ENCODE measurements at places on chromosomes 16 and 17.
A peak's percentile ranks its signal among the peaks of the same experiment; 100 is the strongest.

DNA sequence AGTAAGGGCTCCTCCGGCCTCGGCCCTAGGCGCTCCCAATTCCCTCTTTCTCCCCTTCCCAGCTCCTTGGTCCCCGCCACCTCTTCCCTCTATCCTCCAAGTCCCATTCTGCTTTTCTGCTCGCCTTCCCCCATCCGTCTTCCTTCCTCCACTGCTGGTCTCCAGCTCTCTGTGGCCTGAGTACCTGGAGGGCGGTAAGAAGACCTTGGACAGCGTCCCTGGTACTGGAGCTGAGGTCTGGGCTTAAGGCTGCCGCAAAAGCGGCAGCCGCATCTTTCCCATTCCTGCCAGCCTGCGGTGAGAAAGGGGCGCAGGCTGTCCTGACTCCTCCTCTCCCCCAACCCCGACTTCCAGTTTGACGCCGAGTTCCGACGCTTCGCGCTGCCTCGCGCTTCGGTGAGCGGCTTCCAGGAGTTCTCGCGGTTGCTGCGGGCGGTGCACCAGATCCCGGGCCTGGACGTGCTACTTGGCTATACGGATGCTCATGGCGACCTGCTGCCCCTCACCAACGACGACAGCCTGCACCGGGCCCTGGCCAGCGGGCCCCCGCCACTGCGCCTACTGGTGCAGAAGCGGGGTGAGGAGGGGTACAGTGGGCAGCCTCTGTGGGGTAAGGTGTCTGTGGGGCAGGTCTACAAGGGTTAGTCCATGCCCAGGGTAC is 471 bp downstream of the PARD6A start:
- DNase-seq, result peak; percentile 22

- DNase-seq, result no peak
These were observed 35.4 kb downstream of the PLCD3 start for GRCh38 chr17:45096926-45097325.

DNA sequence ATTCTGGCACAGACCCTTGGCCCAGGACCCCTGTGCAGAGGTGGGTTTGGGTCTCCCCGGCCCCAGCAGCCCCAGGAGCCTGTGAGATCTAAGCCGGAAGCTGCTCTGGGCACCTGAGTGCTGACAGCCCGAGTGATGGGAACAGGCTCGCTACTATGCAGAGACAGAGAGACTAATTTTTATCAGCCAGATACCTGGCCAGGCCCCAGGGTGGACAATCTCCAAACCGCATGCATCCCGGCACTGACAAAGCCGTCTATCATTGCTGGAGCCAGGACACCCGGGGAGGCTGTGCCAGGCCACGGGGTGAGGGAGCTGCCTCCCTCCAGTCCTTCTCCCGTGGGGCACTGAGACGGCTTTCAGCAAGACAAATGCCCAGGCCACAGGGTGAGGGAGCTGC is 25.0 kb downstream of the CBFA2T3 start:
- no peak for DNase-seq

DNA sequence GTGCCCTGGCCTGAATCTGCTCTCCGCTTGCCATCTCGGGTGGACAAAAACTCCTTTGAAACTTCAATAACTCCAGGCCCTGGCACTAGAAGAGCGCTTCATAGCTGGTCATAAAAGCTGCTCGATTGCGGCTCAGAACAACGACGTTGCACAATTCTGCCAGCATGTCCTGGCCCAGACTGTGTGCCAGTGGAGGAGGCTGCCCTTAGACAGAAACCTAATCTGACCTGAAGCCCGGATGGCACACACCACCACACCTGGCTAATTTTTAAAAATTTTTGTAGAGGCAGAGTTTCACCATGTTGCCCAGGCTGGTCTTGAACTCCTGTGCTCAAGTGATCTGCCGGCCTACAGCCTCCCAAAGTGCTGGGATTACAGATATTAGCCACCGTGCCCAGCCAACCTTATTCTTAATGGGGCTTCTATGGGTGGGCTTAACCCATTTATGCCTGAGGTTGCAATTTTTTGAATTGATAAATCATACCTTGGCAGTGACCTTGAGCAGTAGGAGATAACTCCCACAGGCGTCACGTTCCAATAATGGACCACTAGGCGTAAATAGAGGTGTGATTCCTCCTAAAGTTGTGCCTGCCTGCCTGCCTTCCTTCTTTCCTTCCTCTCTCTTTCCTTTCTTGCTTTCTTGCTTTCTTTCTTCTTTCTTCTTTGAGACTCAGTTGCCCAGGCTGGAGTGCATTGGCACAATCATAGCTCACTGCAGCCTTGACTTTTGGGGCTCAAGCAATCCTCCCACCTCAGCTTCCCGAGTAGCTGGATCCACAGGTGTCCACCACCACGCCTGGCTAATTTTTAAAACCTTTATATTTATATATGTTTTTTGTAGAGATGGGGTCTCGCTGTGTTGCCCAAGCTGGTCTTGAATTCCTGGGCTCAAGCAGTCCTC is 1.1 kb upstream of the PPL start:
- DNase-seq, result no peak

Data from fibroblast of skin of abdomen (primary cell).